T-helper 2 cell (primary cell): ENCODE measurements at places on chromosomes 4 and X.

GRCh38 chrX:101744085-101744484, 84.4 kb upstream of the ARMCX2 start:
- DNase-seq, result no peak

- DNase-seq, result no peak
Measured at GRCh38 chr4:15116509-15117079, 114.3 kb downstream of the CPEB2 start.

- no peak for DNase-seq
Measured at GRCh38 chrX:110723844-110724243, 71.8 kb downstream of the CHRDL1 start.

- no peak for DNase-seq
Measured at GRCh38 chr4:108885211-108885610, 122.4 kb upstream of the ETNPPL start.

- DNase-seq, result no peak
Measured at GRCh38 chr4:78519962-78520361, 31.6 kb upstream of the ANXA3 start.

GRCh38 chr4:8592366-8593263, at the start of gene CPZ:
CPZ (plus strand) TSS chr4:8592765; CDS start chr4:8592834, 69 bp downstream.
- DNase-seq, result no peak

DNA sequence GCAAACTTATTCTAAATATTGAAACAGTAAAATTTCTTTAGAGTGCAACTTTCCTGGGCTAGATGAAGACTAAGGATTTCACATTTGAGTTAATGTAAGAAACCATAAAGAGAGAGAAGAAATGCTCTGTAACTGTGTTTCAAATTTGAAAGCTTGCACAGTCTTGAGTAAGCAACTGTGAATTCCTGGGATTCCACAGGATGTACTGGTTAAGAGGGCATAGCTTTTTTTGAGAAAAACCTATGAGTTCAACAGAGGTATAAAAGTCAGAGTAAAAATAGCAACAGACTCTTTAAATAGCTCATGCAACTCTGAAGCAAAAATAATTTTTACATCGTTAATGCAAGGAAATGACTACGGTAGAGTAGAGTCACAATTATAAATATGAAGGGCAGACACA, 25.5 kb downstream of the ZNF330 start:
- no peak for DNase-seq
